ENCODE measurements at places on chromosomes 12 and 14. TPM values are rescaled to one million over a fixed set of nuclear protein-coding genes. Genes with fewer than 3 reads are reported as not detected.

Gene GPD1
- 0.56 TPM for total RNA-seq

Gene ARMH4
- 0.72 TPM for total RNA-seq

Gene ACACB
- total RNA-seq, result 7.0 TPM

Gene CARMIL3
- total RNA-seq, result 0.48 TPM

Gene REC8
- 5.4 TPM for total RNA-seq

Gene YBX3
- total RNA-seq, result 394 TPM

Gene POP5
- total RNA-seq, result 26.2 TPM

Gene TMEM52B
- not detected for total RNA-seq

Gene BCL2L14
- total RNA-seq, result 0.24 TPM

Gene TMEM179
- total RNA-seq, result not detected

Gene PRH2
- not detected for total RNA-seq

Gene LRP1-AS
- not detected for total RNA-seq

Gene HRK
- total RNA-seq, result 1.5 TPM

Gene P2RX2
- total RNA-seq, result not detected

Gene WNT1
- total RNA-seq, result not detected

Gene OR4K13
- total RNA-seq, result not detected

Gene PRKD1
- total RNA-seq, result 0.56 TPM

Gene CABP1
- 0.16 TPM for total RNA-seq

Gene CLEC4C
- total RNA-seq, result not detected

Gene CAMKK2
- total RNA-seq, result 17.5 TPM

Gene SLC17A8
- not detected for total RNA-seq

Gene CHD8
- 46.3 TPM for total RNA-seq

Gene P2RX7
- 4.1 TPM for total RNA-seq

Gene RTL1
- total RNA-seq, result not detected

Gene ATG101
- total RNA-seq, result 35.2 TPM

Gene ASCL1
- total RNA-seq, result not detected

Gene C12orf43
- 7.9 TPM for total RNA-seq

Gene LRIG3
- total RNA-seq, result 28.2 TPM

Gene KRT4
- 1,080 TPM for total RNA-seq

Gene PDE3A
- 0.56 TPM for total RNA-seq

Gene CACNA1C
- 1.1 TPM for total RNA-seq

Gene HOXC12
- total RNA-seq, result not detected

Gene LRRC9
- 0.12 TPM for total RNA-seq

Gene ANKRD52
- 19.8 TPM for total RNA-seq

Gene CNIH1
- 98.0 TPM for total RNA-seq

Gene LRRC10
- not detected for total RNA-seq

Gene ABHD4
- 31.0 TPM for total RNA-seq

Gene CD27
- 0.40 TPM for total RNA-seq

Gene HHIPL1
- 0.28 TPM for total RNA-seq

Gene SH2B3
- 1.8 TPM for total RNA-seq
